ENCODE measurements at places on chromosomes 1 and 21.

DNA sequence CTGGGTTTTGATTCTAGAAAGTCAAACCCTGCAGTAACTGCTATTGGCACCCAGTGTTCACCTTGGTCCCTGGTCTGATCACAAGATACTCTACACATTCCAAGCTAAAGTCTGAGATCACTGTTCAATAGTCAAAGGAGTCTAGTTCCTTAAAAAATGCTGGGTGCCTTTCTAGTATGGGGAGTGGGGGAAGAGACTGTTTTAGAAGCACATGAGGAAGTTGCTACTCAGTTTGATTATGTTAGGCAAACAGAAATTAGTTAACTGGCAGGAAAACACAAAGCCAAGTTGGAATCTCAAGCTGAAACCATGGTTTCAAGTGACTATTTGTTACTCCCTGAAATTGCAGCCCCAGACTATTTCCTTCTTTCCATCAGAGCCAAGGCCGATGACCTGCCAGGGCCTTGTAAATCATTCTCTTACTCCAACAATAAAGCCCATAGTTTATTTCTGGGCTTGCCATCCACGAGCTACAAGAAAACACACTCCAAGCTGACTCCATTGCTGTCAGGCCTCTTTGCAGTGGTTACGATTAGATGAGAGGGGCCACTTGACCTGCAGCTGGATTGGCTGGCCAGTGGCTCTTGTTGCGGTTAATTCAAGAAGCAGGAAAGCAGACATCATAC lies 21.1 kb upstream of the VTCN1 start:
- DNase-seq, result no peak

- no peak for DNase-seq
These were observed 63.3 kb upstream of the ZC3H11B start for GRCh38 chr1:219676012-219676765.

DNA sequence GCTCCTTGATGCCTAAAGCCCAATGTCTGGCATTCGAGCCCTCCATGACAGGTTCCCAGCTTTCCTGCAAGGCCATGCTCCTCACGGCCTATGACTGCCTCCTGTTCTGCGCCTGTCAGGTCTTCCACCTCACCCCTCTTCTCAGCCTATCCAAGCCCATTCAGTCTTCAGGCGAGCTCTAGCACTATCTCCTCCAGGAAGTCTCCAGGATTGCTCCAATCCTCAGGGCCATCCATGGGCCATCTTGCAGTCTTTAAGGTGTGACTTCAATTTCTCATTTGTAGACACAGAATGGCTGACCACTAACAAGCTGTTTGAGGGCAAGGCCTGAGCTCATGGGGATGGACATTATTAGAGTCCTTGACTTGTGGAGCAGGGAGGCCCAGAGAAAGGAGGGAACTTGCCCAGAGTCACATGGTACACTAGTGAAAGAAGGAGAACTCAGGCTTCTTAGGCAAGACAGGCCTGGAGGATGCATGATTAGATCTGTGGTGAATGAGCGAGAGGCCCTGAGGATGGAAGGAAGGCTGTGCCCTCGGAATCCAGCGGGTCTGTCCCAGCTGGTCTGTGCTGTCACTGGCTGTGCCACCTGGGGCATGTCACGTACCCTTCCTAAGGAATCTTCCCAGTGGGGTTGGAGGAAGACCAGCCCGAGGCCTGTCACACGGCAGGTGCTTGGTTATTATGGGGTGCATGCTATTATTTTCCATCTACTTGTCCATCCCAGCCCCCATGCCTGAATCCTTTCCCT lies 1.2 kb upstream of the ACOT11 start:
- DNase-seq, result no peak

- no peak for DNase-seq
These were observed 16.8 kb upstream of the NID1 start for GRCh38 chr1:236081546-236082227.

- DNase-seq, result peak; percentile 58
These were observed 1.3 kb downstream of the PCNT start for GRCh38 chr21:46325073-46325912.

DNA sequence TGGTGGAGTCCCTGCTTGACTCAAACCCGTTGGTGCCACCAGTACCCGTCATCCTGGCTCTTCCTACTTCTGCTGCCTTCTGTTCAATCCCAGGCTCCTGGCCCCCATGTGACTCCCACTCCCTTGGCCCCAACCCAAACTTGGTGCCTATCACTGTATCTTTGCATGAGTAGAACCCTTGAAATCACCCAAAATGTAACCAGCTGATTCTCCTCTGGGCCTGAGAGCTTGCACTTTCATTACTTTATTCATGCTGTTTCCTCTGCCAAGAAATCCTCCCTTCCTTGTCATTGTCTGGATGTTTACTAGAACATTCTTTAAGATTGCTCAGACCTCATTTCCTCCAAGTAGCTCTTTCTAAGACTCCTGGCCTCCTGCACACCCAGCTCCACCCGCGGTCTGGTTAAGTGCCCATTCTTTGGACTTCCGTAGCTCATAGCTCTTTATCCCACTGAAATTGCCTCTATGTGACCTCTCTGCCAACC lies 15.7 kb downstream of the PTAFR start:
- DNase-seq, result peak; percentile 22

DNA sequence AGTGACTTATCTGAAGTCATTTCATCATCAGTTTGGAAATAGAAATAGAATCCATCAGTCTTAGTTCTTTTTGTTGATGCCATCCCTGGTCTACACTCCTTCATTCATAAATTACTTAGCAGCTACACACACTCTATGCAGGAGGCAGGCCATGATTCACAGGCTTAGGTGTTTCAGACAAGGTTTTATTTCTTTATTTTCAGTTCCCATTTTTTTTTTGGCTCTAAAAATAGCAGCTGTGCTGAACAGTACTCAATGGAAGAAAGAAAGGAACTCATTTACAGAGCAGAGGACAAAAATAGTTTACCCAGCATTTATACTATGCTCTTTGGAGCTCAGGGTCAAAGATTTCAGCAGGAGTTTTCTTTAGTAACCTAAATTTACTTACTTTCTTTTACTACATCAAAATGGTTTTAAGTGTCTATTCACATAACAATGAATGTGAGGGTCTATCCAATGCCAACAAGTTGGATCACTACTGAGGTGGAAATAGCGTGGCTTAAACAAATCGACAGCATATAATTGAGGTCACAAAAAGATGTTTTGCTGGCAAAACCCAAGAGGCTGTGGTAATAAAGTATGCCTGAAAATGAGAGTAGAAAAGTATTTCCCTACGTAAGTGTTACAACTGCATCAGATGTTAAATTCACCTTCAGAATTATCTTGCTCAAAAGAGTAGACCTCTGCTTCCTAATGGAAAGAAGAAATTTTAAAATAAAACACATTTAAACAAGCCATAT lies 7.7 kb downstream of the KRTAP19-8 start:
- no peak for DNase-seq

DNA sequence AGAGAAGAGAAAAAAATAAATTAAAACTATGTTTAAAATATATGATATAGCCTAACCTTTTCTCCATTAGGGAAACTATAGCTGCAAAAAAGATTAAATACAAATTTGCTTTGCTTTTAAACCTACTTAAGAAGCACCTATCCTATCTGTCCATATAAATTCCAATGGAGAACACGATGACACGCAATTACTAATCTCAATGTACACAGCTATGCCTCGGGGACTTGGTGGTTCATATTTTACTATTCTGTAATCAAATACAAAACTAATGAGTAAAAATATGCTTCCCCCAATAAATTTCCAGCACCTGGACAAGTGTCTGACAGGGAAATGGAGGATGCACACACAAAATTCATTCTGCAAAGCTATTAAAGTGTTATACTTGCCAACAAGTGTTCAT lies 386.4 kb downstream of the LMO4 start:
- no peak for DNase-seq

DNA sequence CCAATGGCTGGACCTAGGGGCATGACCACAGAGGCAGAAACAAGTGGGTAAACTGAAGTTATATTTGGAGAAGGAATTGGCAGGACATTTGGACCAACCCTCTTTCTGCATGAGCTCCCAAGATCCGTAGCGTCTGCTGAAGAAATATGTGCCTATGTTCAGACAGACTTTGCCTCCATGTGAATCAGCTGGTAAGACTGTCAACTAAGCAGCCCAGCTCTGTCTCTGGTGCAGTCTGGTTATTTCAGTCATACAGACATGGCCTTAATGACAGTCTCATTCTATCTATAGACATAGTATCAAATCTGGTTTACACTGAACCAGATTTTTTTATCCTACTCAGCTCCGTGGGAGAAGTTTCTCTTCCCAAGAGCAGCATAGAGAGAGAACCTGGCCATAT lies 63.1 kb upstream of the PBX1 start:
- no peak for DNase-seq

- DNase-seq, result no peak
These were observed 353.7 kb upstream of the GREM2 start for GRCh38 chr1:240965581-240966091.

DNA sequence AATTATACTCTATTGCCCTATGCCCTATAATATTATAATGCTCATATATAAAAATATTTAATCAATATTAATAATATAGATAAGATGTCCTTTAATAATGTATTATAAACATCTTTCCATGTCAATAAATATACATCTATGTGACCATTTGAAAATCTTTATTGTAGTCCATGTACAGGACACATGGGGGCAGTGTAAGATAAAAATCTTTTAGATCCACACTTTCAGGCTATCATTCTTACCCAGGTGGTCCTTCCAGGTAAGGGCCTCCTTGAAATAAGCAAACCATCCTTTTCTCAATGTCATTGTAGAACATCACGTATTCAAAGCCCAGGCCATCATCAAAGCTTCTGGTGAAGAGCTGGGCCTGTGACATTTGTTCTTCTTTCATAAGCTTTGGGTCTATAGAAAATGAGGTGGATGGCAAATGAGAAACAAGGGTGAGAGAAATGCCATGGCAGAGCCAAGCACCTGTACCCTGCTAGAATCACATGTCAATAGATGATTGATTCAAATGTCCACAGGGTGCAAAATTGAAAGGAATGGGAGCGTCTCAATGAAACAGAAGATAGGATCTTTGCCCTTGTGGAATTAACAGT lies 20.2 kb downstream of the THEM4 start:
- peak; percentile 17 for DNase-seq

DNA sequence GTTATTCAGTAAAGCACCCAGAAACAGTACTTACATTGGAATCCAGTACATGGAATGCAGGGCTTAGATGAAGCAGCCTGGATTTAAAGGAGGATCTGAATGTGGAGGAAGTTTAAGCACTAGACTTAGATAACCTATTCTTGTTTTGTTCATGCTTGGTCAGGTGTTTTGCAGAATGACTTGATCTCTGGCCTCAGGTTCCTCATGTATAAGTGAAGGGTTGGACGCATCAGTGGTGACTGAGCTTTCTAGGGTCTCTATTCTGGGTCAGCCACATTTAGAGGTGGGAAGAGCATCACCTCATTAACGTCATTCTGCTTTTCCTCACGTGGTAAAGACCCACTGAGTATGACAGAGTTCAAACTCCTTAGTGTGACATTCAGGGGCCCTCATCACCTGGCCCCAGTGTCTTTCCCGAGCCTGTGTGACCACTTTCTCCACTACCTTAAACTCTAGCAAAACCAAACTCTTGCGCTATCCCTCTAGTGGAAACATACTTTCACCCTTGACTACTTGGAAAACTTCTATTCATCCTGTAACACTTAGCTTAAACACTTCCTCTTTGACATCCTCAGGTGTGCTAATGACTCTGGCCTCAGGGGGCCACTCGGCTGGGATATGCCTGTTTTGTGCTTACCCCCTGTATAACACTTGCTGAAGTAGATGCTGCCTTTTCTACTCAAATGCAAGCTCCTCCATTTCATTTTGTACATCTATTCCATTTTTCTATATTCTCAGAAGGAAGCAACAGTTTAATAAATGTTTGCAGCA lies 871 bp upstream of the ERICH3 start:
- DNase-seq, result no peak

- no peak for DNase-seq
These were observed 14.0 kb downstream of the PLA2G2E start for GRCh38 chr1:19909392-19909791.

DNA sequence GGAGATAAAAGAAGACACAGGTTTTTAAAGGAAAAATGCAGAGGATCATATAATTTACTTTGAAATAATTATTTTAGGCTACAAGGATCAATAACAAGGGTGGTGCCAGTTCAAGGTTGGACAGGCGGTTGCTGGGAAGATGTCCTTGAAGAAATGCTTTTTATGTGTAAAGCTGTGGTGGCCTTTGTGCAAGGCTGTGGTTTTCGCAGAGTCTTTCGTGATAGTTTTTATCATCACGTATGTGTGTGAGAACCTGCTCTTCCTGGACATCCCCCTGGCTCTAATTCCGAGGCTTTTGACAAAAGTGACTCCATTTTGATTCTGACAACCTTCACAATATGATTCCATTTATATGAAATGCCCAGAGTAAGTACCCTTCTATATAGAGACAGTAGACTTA lies 85.8 kb upstream of the COG2 start:
- DNase-seq, result no peak

GRCh38 chr21:36859744-36860501 lies 106.5 kb downstream of the HLCS start:
- peak; percentile 93 for DNase-seq

- no peak for DNase-seq
These were observed 78.2 kb upstream of the SDC3 start for GRCh38 chr1:30986755-30987154.

- peak; percentile 98 for DNase-seq
These were observed 77.6 kb upstream of the IFFO2 start for GRCh38 chr1:19033926-19034680.

DNA sequence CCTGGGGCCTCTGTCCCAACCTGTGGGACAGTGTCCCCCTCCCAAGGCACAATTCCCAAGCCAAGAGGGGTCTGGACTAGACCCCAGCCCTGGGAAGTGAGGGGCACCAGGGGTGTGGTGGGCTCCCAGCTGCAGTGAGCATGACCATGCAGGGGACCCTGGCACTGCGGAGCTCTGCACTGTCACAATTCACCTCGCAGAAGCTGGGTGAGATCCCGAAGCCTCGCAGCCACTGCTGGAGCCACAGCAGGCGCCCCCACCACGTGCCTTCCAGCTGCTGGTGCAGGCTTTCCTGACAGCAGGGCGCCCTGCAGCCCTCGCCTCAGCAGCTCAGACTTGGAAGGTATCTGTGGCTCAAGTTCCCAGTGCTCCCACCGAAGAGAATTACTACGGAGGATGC lies 10.0 kb upstream of the SRARP start:
- no peak for DNase-seq

- DNase-seq, result no peak
These were observed 10.0 kb downstream of the RAB4A start for GRCh38 chr1:229280921-229281320.

DNA sequence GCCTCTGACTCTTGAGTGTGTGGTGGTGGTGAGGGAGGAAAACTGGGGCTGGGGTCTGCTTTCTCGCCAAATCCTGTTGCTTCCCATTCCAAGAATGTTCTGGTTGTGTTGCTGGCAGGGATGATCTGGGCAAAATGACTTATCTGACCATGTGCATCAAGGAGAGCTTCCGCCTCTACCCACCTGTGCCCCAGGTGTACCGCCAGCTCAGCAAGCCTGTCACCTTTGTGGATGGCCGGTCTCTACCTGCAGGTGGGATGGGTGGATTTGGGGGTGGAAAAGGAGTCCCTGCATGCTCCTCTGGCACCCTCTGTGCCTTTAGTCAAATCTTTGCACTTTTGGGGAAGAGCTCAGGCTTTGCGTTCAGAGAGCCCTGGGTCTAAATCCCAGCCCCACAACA lies 18.1 kb downstream of the CYP4B1 start:
- no peak for DNase-seq

All from RWPE1 (cell line).